ENCODE measurements at places on chromosomes 2 and 18.

GRCh38 chr2:44286884-44287638 lies 11.8 kb downstream of the SLC3A1 start:
- DNase-seq: no peak

GRCh38 chr2:171391532-171391931 lies 42.3 kb downstream of the METTL8 start:
- DNase-seq: no peak

GRCh38 chr2:152354069-152354755 lies 19.2 kb downstream of the FMNL2 start:
- DNase-seq: no peak

- DNase-seq: no peak
These were observed 98.1 kb downstream of the PLB1 start for GRCh38 chr2:28594000-28594331.

DNA sequence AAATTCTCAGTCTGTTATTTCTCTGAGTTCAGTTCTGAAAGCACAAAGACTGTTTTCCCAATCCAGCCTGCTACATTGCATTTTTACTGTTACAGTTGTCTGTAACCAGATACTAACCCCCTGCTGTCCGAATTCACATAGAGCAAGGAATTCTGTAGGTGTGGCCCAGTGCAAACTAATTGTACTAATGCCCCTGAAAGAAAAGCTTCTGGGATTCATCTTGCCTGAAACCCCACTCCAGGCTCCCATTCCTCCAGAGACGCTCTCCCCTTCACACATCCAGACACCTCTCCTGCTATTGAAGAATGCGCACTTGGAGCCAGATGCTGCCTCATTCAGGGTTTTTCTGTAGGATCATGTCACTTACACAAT lies 127.0 kb downstream of the TTC32 start:
- DNase-seq: no peak

DNA sequence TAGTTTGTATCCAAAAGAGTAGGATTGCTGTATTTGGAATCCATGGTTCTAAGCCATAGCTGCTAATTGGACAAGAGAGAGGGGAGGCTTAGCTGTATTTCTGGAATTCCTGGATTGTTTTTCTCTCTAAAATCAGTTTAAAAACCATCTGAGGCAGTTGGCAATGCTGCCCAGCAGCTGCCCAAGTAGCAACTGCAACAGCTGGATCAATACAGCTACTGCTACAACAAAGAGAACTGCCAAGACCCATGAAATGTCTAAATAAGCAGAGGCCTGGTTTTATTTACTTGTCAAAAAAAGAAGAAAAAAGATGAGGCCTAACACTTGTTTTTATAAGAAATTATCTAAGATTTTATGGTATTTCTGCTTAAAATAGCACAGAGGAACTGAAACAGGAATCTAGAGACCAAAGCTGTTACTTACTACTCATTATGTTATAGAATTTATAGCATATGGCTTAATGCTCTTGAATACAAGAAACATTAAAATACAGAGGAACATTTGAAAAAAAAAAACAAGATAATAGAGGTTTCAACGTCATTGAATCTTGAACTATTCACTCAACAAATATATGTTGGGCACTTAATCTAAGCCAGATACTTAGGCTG lies 39.1 kb downstream of the TMEFF2 start:
- no peak for DNase-seq
